Stimulated activated CD4-positive, alpha-beta T cell treated with anti-CD3 and anti-CD28 coated beads, Interleukin-15, amount 100 ng/mL, for 48 hours (primary cell): ENCODE measurements at places on chromosomes 16 and 17.

DNA sequence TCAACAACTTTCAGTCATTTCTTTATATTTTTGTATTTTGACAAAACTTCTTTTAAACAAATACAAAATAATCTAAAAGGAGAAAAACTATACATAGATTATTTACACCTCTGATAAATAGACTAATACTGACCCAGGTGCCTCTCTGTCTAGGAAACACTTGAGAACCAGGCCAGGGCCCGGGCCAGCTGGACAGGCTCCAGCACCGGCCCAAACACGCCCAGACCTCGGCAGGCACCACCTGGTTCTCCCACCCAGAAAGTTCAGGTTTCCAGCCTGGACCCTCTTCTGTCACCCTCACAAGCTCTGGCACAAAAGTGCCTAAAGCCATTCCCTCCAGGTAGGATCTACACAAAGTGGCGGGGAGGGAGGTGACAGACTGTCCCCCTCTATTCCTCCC, 97.0 kb upstream of the DNAH17 start:
- no peak for DNase-seq

GRCh38 chr17:13030459-13031300, 12.9 kb upstream of the ELAC2 start:
- peak; percentile 13 for DNase-seq

- DNase-seq = no peak
Observed at GRCh38 chr17:76420356-76421043, 32.5 kb downstream of the UBE2O start.

DNA sequence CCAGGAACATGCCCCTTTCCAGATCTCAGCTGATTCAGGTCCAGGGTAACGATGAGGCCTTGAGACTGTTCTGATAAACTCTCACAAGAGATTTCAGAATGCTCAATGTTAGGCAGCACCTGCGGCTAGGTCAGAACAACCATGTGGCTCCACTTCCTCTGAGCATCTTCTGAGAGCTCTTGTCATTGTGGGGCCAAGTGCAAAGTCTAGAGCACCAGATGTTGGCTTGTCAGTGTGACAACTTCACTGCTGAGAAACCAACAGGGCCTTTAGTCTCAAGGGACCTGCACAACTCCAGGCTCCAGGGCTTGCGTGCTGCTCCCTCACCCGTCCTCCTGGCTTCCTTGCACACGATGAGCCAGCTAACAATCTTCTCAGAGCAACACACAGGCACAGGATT, 29.0 kb downstream of the FCSK start:
- DNase-seq = no peak

DNA sequence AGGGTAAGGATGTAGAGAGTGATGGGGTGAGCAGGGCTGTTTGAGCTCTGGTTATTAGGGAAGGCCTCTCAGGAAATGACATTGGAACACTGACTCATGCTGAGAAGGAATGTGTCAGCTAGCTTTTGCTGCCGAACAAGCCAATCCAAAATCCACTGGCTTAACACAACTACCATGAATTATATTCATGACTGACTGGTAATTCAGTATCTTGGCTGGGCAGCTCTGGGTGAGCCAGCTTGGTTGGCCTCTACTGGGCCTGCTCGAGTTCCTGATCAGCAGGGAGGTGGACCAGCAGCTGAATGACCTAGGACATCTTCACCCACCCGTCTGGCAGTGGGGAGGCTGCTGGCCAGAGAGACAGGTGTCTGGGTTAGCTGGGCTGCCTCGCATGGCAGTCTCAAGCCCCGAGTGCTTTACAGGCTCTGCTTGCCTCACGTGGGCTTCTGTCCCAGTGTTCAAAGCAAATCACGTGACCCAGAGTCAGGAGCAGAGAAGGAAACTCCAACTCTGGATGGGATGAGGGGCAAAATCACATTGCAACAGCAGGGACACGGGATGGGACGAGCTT, 209.4 kb downstream of the KATNIP start:
- DNase-seq = no peak

GRCh38 chr17:41581366-41582060, 5.2 kb downstream of the KRT14 start:
- DNase-seq = no peak
